ENCODE measurements at places on chromosomes 16 and 17. TPM values are rescaled to one million over a fixed set of nuclear protein-coding genes. Genes with fewer than 3 reads are reported as not detected.
A peak's percentile ranks its signal among the peaks of the same experiment; 100 is the strongest.

DNA sequence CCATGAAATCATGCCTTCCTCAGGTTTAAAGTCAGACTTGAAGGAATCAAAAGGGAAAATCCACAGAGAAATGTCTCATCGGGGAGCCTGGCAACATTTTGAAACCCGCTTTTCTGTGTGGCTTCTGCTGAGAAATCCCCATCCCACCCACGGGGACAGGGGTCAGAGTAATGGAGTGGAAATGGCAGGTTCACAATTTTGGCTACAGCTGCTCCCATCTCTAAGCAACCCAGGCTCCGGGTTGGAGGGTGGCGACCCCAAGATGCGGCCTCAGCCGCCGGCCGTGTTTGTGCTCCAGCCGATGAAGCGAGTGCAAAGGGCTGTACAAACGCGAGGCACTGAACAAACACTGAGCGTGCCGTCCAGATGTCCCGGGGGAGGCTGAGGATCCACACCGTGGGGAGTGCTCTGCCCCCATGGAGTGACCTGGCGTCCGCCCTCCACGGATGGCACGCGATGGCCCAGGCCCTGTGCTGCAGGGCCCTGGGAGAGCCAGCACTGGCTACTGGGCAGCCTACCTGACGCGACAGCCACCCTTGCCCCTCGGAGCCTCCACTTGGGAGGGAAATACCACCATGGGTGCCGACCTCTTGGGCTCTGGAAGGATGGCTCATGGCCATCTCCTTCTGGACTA is 22.2 kb downstream of the SLC43A2 start:
- DNase-seq, result no peak

- DNase-seq, result no peak
Observed at GRCh38 chr16:79895053-79895916, 294.7 kb upstream of the MAF start.

DNA sequence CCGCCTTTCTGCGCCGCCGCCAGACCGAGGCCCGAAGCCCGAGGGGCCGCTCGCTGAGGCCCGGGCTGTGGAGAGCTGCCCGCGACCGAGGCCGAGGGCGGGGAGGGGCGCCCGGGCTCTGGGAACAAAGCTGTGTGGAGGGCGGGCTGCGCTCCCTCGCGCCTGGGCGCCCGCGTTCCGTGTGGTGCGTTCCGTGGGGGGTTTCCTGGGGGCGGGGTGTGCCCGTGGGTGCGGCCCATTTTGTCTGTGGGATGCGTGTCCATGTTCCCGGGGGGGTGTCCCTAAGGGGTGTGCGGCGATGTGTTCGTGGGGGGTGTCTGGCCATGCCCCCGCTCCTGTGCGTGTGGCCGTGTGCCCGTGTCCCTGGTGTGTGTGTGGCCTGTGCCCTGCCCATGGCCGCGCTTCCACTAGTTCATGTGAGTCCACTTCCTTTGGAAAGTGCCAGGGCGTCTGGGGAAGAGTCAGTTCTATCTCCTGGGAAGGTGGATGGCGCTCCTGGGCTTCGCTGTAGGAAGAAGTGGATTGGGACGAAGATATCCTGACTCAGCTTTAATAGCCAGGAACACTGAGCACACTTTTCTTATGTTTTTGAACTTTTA is 520 bp downstream of the JPT2 start:
- peak; percentile 58 for DNase-seq

- no peak for DNase-seq
Observed at GRCh38 chr17:49603720-49604119, 28.0 kb downstream of the NXPH3 start.

- DNase-seq, result peak; percentile 80
Observed at GRCh38 chr17:16255481-16255921, 38.5 kb downstream of the PIGL start.

GRCh38 chr16:82031116-82032084 is 3.7 kb upstream of the HSD17B2 start:
- no peak for DNase-seq

DNA sequence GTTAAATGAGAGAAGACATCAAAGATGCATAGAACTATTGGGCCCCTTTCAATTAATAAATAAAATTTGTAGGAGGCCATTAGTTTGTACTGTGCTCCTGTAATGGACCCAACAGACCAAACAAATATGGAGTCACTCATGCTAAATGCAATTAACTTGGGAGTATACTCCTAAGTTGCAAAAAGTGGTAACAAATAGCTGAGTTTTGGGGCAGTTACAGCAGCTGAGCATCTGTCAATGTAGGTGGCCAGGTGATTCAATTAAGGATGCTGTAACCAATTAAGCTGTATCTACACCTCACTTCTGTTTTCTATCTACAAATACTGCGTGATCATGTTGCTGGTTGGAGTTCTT is 34.9 kb downstream of the WNT9B start:
- no peak for DNase-seq

DNA sequence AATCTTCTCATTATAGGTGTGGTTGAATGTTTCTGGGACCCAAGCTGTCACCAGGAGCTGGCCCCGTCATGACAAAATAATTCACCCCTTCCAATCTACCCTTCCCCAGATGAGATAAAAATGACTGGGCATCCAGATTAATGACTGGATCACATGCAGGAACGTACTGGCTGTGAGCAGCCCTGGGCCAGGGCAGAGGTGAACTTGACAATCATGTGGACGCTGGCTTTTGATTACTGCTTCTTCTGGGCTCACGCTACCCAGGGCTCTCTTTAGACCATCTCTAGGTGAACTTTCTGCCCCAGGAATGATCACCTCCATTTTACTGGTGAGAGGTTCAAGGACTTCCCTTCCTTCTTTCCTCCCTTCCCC is 18.3 kb downstream of the CBX4 start:
- no peak for DNase-seq

DNA sequence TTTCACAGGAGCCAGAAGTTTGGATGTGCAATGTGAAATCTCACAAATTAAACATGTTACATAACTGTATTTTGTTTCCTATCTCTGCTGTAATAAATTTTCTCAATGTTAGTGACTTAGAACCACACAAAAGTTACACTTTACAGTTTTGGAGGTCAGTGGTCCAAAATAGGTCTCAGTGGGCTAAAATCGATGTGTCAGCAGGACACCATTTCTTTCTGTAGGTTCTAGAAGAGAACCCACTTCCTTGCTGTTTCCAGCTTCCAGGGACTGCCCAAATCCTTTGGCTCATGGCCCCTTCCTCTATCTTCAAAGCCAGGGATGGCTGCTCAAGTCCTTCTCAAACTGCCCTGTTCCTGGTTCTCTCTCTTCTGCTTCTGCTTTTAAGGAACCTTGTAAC is 252.7 kb downstream of the WWOX start:
- no peak for DNase-seq

GRCh38 chr16:64174327-64174726 is 947.5 kb downstream of the CDH11 start:
- DNase-seq, result no peak

DNA sequence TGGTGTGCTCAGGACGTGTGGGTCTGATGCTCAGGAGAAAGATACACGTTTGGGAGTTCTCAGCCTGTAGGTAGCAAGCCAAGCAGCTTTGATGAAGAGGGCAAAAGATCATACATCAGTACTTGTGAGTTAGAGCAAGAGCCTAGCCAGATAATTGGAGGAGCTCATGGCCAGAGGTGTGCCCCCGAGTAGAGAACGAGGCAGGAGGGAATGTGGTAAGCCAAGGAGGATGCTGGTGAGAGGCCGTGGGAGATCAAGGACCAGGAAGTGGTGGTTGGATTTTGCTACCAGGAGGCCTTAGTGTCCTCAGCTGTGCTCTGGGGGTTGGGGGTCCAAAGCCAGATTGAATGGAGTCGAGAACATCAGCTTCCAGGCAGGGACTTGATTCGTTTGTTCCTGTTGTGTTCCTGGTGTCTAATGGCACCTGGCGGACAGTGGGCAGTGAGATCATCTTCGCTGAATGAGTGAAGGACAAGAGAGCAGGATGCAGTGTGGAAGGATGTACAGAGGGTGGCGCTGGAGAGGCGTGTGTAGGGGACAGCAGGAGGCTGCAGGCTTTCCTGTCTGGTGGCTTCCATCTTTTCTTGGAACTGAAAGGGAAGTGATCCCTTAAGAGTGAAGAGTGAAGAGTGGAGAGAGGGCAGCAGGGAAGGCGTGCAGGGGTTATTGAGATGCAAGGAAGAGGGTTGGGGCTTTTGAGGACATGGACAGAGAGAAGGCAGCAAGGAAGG is 11.6 kb downstream of the FBXL19 start:
- DNase-seq, result peak; percentile 61

GRCh38 chr17:14488958-14489550 is 188.2 kb downstream of the HS3ST3B1 start:
- no peak for DNase-seq

DNA sequence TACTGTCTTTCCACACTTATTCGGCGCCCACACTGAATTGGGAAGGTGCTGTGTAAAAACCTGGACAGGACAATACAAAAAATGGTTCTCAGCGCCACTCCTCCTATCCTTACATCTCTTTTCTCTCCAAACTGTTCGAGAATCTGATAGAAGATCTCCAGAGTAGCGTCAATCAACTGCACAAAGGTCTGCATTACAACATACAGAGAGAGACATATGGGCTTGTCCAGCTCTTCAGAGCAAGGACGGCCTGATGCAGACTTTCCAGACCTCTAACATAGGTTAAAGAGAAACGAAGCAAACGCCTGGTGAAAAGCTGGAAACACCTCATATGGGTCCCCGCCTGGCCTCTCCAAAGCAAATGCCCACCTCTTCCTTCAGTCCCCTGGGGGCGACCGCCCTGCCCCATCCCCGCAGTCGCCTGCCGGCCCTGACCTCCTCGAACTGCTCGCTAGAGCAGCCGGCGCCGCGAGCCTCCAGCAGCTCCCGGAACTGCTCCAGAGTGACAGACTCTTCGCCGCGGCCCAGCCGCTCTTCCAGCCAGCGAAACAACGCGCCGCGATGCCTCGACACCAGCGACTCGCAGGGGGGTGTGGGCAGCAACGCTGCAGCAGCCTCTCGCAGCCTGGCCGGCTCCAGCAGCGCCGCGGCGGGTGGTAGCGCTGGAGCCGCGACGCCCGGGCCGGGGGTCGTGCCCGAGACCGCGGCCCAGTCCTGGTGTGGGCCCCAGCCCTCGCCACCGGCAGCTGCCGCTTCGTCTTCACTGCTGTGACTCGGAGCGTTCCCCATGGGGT is 526 bp downstream of the ZZEF1 start:
- peak; percentile 59 for DNase-seq

DNA sequence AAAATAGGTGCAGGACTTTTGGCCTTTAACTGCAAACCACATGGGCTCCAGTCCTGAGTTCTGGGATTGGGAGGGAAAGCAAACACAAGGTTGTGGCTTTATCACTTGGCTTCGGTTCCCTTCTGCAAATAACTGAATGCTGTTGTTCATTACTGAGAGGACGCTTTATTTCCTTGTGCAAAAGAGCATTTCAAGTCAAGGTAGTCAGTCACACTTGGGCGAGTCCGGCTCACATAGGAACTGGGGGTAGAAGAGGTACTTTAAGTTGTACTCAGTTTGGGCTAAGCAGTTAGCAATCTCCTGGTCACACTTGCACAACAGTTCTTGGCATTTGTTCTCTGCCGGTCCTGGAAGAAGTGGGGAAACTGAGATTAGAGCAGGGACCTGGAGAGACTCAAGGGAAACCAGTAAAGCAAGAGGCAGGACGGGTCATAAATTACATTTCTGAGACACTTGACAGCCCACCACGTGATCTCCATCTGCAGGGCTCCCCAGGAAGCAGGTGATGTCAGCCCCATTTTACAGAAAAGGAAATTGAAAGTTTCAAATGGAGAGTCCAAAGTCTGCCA is 21.6 kb downstream of the PLA2G10 start:
- DNase-seq, result no peak

The HBQ1 gene
- total RNA-seq, result not detected

The ORMDL3 gene
- total RNA-seq, result 37.5 TPM

The CDC42EP4 gene
- 53.0 TPM for total RNA-seq

The ADAD2 gene
- total RNA-seq, result 0.65 TPM

The CLDN9 gene
- 0.73 TPM for total RNA-seq

The SCNN1G gene
- 0.13 TPM for total RNA-seq

The TOX3 gene
- total RNA-seq, result not detected

Measured in Right ventricle myocardium superior (tissue), 1 donor.